MM.1S (cell line): ENCODE measurements at places on chromosomes 11 and 22.

DNA sequence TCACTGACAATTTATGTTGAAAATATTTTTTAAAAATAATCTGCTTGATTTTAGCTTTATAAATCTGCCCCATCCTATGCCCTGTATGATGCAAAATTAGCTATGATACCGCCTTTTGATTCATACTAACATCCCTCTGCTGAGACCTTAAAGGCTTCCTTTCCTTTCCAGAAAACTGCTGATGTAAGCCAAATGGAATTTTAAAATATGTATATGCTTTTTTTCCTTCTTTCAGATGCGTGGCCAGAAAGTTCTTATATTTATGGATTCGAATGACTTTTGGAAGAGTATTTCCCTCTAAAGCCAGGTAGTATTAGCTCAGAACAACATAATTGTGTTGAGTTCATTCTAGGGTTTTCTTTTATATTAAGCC, 34.5 kb downstream of the SFI1 start:
- DNase-seq, result no peak

DNA sequence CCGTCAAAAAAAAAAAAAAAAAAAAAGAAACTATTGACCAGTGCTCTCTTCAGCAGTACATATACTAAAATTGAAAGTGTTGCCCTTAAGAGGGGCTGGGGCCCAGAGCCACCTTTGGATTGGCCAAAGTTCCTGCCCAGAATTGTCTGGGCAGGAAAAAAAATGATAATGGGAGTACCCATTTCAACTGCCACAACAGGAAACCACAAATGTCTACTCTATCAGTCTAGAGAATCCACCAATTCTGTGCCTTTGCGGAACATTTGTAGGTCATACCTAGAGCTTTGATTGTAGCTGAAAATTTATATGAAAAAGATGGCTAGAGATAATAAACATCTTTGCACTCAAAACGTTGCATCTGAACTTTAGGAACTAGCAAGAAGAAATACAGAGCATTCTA, 69.4 kb downstream of the FAM76B start:
- DNase-seq, result peak; percentile 17

- DNase-seq, result no peak
Measured at GRCh38 chr11:36345535-36346141, 49.5 kb downstream of the PRR5L start.

DNA sequence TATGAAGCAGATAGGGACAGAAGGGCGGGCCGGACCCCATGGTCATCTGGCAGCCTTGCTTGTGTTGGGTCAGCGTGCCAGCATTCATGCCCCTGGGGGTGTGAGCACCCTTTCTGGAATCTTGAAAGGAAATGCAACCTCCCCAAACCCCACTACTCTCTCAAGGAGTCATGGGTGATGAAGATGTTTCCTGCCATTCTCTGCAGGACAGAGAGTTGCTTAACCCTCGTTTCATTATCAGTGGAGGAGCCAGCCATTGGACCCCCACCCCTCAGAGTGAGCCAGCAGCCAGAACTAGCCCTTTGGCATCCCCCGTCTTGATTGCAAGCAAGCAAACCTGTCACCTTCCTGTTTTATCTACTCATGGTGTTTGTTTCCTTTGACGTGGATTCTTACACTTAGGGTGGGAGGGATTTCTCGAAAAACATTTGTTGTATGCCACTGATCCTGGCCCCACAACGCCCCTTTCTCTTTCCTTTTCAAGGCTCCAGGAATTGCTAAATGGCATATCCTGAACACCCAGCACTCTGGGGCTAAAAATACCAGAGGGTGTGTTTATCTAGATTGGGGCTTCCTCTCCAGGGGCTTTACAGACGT, 258.3 kb downstream of the ETS1 start:
- no peak for DNase-seq
